Spinal cord (tissue), 10 donors: ENCODE measurements at places on chromosomes 6 and 20. TPM values are rescaled to one million over a fixed set of nuclear protein-coding genes. Genes with fewer than 3 reads are reported as not detected.

GRCh38 chr20:16197696-16198095, 375.6 kb downstream of the KIF16B start:
- no peak for DNase-seq

- no peak for DNase-seq
Measured at GRCh38 chr20:38209736-38210405, 44.8 kb upstream of the TGM2 start.

GRCh38 chr6:19479551-19479950, 357.6 kb upstream of the ID4 start:
- no peak for DNase-seq

DNA sequence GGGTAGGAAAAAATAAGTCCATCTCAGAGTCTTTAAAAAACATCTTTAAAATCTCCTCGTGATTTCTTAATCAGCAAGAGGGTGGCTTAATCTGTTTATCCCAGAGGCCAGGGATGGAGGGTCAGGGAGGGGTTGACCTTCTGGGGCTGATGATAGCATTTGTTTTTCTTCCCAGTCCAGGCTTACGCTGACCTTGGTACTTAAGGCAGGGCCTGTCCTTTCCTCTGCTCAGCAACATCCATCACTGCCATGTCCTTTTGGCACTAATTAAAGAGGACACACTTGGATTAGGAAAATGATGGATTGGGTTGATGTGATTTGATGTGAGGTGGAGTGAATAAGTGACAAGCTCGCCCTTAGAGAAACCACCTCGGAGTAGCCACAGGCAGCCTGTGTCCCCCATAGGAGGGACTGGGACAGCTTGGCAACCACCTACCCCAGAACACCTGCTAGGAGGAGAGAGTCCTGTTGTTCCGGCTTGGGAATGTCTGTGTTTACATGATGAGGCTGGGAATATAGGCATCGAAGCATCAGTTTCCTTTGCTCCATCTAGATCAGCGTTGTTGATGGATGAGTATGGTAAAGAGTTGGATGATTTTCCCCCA, 44.2 kb downstream of the PHACTR3 start:
- DNase-seq, result no peak

GRCh38 chr6:33826537-33826936, 22.7 kb upstream of the MLN start:
- no peak for DNase-seq

GRCh38 chr6:79947191-79948186, at the start of gene ELOVL4:
Gene ELOVL4 (minus strand): TSS chr6:79947553. CDS start chr6:79947279, 274 bp downstream.
- DNase-seq, result peak; percentile 65

GRCh38 chr6:117498159-117498558, 15.7 kb downstream of the DCBLD1 start:
- no peak for DNase-seq

DNA sequence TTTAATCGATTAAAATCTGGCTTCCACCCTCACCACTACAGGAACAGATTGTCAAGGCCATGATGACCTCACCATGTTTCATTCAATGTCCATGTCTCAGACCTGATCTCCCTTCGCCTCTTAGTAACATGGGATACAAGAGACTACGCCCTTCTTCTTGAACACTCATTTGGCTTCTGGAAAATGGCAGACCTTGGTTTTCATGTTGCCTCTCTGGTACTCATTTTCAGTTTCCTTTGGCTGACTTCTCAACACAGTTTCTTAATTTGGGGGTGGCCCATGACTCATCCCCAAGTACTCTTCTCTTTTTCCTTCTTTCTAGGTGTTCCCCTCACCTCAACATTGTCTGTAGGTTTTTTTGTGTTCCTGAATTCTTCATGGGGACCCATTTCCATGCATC, 22.7 kb downstream of the TMX4 start:
- no peak for DNase-seq

DNA sequence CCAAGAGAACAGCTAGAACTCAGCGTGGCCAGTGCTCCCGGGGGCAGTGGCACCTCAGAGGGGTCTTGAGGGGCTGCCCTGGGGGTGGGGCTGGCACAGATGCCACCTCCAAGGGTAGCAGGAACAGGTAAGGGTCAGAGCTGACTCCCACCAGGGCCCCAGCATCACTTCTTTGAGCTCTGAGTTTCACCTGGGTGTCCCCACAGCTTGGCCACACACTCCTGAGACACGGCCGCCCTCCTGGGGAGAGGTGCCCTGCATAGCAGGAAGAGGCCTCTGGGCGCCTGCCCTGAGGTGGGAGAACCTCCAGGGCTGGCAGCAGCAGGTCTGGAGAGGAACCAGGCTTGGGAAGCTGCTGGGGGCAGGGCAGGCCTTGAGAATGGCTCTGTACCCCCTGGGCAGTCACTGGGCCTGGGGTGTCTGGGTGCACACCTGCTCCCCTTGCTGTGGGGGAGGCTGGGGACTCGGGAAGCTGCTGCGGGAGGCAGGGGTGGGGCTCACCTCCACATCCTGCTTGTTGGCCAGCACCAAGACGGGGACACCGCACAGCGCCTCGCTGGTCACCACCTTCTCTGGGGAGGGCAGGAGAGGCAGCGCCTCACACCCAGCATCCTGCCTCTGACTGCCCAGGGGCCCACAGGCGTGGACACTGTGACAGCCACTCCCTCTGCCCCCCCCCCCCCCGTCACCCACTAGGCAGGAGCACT, 5.0 kb downstream of the TNFRSF6B start:
- no peak for DNase-seq

GRCh38 chr20:39468703-39469102, 506.6 kb downstream of the DHX35 start:
- DNase-seq, result no peak

DNA sequence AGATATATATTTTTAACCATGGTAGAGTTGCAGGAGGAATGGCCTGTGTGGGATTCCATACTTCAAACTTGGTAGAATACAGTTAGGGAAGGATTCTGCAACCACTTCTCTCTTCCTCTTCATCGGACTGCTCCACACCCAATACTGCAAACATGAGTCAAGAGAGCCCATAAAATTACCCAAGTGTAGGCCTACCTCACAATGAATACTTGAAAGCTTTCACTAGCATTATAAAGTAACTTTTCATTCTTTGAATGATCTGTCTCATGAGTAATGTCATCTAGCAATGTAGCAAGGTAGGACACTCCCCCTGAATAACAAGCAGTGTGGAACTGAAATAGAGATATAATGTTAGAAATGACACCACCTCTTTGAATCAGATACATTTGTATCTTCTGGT, 79.4 kb downstream of the FOXC1 start:
- no peak for DNase-seq

- no peak for DNase-seq
Measured at GRCh38 chr6:82035526-82035925, 212.0 kb downstream of the IBTK start.

DNA sequence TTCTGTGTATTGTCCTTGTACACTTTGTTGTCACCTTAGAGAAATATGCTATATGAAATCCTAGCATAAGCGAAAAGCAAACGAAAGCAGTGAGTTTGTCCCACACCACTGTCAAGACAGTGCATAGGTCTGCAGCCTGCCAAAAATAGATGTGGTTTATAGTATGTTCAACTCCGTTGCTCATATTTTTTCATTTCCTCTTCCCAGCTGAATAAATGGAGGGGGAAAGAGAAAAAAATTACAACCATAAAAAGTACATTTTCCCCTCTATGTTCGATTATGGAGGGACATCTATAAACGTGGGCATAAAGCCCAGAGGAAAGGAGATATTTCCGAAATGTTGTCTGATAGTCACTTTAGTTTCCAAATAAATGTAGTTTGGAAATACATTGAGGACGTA, 25.8 kb downstream of the PRL start:
- no peak for DNase-seq

DNA sequence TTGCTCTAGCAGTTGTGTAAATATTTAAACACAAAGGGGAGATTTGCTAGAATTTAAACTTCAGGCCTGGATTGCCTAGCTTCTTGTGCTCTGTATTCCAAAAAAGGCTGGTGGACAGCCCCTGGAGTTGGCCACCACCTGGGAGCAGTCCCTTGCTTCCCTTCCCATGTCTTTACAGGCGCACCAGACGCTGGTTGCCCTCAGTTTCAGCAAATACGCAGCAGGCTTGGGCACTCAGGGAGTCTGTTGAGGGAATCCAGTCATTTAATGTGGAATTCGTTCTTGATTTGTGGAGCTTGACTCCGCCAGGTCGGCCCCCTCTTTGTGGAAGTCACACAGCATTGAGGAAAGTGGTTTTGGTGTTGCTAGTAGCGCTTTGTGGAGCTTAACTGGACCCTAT, 156.8 kb downstream of the DTNBP1 start:
- DNase-seq, result no peak

- no peak for DNase-seq
Measured at GRCh38 chr6:110329348-110329713, 28.8 kb downstream of the METTL24 start.

DNA sequence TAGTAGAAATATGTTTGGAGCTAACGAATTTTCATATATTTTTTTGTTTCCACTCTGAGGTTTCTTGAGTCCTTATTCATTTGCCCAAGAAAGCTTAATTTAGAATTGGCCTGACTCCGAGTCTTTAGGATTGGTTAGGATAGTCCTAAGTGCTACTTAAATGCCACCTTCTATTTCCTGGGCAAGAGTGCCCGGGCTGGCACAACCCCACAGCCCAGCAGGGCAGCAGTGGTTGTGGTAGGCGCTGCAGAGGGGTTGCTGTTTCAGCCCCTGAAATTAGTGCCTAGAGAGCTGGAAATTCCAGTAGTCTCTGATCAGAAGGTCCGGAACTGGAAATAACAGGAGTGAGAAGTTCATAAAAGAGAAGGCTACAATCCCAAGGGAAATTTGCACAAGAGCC, 139.4 kb upstream of the TENT5A start:
- DNase-seq, result no peak

DNA sequence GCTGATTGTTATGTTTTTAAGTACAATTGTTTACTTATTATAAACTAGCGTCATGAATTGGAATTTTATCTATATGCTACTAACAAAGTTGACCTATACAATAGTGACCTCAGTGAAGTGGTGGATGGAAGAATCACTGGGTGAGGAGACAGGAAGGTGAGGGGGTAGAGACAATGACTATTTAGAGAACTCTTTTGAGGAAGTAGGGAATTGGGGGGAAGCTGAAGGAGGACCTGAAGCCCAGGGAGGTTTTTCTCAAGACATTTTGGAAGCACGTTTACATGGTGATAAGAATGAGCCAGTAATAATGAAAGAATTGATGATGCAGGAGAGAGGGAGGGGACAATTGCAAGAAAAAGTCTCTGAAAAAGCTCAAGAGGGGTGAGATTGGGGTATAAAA, 96.4 kb downstream of the RPS12 start:
- no peak for DNase-seq

DNA sequence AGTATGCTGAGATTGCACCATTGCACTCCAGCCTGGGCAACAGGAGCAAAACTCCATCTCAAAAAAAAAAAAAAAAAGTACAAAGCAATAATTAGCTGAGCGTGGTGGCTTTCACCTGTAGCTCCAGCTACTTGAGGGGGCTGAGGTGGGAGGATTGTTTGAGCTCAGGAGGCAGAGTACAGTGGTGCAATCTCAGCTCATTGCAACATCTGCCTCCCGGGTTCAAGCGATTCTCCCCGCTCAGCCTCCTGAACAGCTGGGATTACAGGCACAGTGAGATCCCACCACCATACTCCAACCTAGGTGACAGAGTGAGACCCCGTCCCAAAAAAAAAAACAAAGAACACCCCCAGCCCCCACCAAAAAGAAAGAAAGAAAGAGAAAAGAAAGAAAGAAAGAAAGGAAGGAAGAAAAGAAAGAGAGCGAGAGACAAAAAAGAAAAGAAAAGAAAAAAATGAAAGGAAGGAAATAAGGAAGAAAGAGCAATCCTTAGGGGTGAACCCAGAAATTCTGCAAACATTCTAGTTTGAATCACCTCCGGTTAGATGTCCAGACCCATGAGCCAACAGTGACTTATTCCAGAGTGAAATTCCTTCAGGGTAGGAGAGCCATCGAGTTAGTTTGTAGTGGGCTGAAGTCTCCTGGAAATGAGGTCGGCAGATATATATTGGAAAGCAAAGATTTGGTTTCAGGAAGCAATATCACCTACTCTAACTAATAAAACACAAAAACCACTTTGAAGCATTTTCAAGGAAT, 3.2 kb upstream of the RIPOR3 start:
- no peak for DNase-seq

DNA sequence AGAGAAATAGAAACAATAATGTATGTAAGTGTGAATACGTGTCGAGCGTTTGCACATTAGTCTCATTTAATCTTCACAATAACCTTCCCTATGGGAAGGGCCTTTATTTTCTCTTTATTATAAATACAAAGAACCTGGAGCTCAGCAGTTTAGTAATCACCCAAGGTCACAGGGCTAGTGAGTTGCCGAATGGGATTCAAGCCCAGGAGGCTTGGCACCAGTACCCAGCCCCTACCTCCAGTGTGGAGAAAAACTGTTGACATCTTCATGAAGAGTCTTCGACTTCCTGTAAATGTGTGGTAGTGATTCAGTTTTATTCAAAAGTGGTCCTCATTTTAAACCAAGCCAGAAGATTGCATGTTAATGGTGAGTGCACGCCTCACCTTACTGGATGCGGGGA, 162.8 kb downstream of the SCML4 start:
- DNase-seq, result no peak

DNA sequence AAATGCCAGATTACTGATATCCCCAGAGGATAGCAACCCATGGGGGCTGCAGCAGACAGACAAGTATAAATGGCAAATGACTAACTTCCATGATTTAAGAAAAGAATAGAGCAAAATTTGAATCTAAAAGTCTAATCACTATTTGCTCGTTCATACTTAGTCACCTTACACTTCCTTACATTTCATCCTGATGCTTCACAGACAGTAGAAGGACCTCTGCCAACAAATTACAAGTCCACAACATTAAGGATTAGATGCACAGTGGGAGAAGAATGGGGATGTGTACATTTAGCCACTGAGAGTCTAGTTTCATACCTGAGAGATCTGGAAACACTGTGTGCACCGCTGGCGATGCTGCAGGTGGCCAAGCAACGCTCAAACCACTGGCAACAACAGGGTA, 72.4 kb downstream of the FYN start:
- no peak for DNase-seq

DNA sequence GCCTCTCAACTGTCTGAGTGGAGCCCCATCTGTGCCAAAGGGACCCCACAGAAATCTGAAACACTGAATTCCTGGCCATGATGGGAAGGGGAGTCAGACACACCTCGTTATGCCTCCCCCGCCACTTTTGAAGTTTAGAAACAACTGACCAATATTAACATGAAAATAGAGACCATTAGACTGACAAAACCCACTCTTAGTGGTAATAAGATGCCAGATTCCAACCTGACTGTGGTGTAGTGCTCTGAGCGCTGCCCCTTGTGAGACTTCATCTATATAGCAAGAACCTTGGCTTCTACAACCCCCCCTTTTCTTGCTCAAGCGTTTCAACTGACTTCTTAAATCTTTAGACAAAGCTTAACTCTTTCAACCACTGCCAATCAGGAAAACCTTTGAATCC, 46.1 kb upstream of the UNC93A start:
- no peak for DNase-seq

- no peak for DNase-seq
Measured at GRCh38 chr20:56796345-56796744, 167.2 kb downstream of the TFAP2C start.

GRCh38 chr6:117711369-117711768, 36.1 kb downstream of the NUS1 start:
- DNase-seq, result no peak

Gene TASP1
- 20.4 TPM for total RNA-seq

Gene SLC22A2
- total RNA-seq, result 6.7 TPM

Gene HSPA12B
- total RNA-seq, result 14.8 TPM

Gene SIRPG
- total RNA-seq, result not detected

Gene WFDC11
- not detected for total RNA-seq

Gene FOXP4
- 3.5 TPM for total RNA-seq

Gene TPBG
- 17.7 TPM for total RNA-seq

Gene ADGRF1
- 0.06 TPM for total RNA-seq

Gene CYP24A1
- 0.28 TPM for total RNA-seq

Gene SLC22A1
- 0.59 TPM for total RNA-seq

Gene CASP8AP2
- total RNA-seq, result 30.4 TPM

Gene CDH4
- total RNA-seq, result 11.0 TPM
